CD4-positive, alpha-beta T cell (primary cell): ENCODE measurements at places on chromosomes 7 and 10.

- no peak for DNase-seq
These were observed 7.8 kb upstream of the SEC61A2 start for GRCh38 chr10:12121673-12122072.

DNA sequence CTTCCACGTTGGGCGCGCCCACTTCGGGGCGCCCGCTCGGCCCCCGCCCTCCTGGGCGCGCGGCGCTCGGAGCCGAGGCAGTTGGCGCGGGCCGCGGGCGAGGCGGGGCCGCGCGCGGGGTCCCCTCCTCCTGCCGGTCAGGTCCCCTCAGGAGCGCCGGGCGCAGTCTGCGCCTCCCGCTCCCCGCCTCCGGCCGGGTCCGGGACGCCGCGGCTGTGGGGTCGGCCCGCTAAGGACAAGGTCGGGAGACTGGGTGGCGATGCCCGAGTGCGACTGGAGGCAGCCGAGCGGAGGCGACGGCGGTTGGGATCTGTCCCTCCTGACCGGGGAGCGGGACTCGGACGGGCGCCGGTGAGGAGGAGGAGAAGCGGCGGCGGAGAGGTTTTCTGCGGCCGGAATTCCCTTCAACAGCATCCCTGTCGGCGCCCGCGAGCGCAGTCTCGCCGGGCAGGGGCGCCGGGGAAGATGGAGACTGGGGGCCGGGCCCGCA, at the start of gene ATRNL1:
TSS of gene ATRNL1 (plus strand) at position 80 of the 490 bp plus-strand sequence. CDS start at position 466, 386 bp downstream.
- DNase-seq = no peak

DNA sequence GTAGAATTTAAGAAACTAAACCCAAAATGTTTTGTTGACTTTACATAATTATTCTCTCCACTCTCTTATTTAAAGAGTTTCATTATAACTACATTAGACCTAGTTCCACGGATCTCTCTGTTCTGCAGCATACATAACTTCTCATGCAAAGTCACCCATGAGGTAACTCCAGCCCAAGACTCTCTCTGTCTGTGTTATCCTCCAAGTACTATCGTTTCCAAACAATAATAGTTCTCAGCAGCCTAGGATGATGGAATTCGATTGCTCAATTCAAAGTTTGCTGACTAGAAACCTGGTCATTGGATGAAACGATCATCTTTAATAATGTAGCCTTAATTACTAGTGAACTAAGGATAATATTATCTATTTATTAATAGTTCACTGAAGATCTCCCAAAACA, 203.1 kb upstream of the PTN start:
- no peak for DNase-seq

DNA sequence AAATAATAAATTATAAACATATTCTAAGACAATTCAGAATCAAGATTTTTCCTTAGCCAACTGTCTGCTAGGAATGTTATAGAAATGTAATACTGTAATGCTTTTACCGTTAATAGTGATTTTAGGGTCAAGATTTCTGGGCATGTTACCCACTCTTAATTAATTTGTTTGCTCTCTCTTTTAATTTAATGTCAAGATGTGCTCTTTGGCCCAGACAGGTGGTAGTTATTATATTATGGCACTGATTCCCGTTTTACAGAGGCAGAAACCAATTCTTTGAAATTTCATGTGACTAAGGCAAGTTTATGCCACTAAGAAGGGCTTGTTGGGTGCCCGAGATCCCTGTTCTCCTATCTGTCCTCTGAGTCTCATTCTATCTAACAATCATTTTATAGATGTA, 959 bp upstream of the FAM107B start:
- DNase-seq = no peak

- no peak for DNase-seq
These were observed 208.5 kb downstream of the RNLS start for GRCh38 chr10:88374392-88375175.

- DNase-seq = no peak
These were observed 68.0 kb upstream of the CDCA7L start for GRCh38 chr7:22013711-22014110.

DNA sequence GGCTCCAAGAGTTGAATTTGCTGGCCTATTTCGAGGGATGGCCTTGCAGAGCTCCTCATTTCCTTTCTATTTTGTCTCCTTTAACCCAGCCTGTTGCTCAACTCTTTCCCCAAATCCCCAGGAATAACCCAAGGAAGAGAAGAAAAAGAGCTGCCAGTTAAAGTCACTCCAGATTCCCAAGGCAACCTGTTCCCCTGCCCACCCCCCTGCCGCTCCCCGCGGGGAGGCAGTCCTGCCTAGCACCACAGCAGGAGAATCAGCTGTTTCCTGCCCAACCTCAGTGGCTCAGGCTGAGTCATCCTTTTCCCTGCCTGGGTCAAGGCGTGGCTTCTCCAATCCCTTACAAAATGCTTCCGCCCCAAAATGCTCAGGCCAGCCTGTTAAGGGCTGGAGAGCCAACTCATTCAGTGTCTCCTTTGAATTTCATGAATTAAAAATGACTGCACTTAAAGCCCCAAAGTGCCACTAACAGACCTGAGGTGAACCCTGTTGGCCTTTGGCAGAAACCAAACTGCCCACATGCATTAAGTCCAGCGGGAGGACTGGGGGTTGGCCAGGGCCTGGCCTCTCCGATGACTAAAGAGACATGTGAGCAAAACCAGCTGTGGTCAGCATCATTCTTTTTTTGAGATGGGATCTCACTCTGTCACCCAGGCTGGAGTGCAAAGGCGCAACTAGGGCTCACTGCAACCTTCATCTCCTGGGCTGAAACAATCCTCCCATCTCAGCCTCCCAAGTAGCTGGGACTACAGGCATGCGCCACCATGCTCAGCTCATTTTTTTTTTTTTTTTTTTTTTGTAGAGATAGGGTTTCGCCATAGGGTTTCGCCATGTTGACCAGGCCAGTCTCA, 83.2 kb upstream of the KIF5B start:
- DNase-seq = no peak

DNA sequence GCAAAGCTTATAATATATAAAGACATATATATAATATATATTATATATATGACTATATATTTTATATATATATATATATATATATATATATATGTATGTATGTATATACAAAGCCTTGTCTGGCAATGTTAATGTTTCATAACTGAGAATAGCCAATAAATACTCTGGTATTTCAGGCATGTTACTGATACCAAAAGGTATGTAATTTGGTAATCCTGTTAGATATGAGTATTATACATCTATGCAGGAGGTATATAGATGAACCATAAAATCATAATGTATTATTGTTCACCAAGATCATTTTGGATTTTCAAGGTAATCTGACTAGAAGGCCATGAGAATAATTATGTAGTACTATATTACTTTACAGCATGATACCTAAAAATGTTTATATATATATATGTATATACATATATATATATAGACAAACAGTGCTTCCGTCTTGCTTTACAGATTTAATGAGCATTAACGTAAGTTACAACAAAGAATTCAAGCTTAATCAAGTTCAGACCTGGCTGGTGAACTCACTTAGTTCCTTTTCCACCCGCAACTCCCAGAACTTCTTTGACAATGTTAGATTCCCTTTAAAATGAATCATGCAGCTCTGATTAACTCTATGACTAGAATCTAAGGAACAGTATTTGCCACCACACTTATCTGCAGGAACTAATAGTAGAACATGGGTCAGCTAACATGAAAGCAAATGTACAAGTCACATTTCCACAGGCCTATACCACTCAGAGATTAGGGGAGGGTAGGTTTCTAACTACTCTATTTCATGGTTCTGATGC, 82.7 kb downstream of the SLC25A13 start:
- DNase-seq = no peak

GRCh38 chr7:148535217-148535616, 55.3 kb upstream of the C7orf33 start:
- peak; percentile 2 for DNase-seq

GRCh38 chr10:109993551-109994330, 14.0 kb upstream of the ADD3 start:
- DNase-seq = no peak

DNA sequence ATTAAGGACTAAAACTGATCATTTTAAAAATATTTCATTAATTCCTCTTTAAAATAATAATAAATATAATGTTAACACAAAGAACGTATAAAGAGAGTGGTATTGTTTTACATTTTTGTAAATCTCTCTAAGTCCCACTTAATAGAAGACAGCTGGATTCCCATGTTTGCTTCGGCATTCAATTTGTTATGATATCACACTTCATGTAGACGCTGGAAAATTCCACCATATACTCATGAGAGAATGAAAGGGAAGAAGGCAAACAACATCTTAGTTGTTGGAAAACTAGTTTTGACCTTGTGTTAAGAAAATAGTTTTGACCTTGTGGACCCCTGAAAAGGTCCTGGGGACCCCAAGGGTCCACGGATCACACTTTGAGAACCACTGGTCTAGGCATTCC, 85.3 kb upstream of the MGMT start:
- DNase-seq = no peak

DNA sequence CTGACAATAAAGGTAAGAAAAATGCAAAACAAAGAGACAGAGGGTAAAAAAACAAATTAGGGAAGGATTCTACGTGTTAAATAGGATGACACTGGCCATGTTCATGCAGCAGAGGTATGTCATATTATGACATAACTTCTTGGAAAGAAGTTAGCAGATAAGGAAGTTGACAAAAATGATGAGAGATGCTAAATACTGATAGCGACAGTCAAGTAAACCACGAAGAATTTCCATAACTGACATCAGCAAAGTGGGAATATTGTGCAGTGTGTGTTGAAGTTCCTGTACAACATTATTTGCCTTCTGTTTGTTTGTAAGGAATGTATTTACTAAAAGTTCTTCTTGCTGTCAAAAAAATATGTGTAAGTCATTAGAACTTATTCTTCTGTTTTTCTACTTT, 29.5 kb downstream of the MDH2 start:
- no peak for DNase-seq

DNA sequence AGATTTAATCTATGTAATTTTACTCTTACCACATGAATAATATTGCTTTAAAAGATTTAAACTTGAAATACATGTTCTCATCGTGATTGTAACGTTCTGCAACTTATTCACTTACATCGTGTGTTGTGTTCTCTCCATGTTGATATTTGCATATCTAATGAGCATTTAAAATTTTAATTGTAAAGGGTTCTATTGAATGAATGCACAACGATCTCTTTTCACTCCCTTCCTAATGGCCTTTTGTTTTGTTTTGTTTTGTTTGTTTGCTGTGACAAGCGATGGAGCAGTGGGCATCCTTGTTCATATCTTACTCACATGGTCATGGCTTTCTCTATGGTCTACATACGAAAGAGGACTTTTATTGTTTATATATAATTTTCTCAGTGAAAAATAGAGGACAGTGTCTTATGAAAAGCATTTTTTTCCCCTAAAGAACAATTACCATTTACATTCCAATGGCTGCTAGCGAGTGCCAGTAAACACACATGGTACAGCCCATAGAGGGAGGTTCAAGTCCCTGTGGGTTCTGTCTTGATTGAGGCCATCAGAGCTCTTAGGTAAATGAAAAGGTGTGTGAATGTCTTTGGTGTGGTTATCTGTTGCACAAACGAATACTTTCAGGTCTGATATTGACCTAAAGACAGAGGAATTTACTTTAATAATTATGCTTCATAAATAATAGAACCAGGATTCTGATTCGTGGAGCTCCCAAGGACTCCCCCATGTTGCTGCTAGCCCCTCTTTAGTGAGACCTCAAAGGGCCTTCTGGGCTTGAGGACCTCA, 32.4 kb downstream of the BTBD16 start:
- DNase-seq = no peak

DNA sequence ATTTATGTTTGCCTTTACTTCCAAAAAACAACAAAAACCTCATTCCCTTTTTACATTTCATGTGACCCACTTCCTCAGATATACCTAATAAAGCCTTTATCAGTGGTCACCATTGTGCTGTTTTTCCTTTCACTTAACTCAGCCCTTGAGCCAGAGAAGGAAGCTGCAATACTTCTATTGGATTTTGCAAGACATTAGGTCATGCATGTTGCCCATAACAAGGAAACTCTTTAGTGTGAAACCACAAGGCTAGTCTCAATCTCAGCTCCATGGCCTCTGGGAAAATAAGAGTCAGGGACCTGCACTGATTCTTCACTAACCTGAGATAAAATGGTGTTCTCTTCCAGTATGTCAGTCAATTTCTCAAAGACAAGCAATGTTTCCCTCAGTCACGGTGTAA, 27.8 kb downstream of the STEAP4 start:
- DNase-seq = no peak

- DNase-seq = no peak
These were observed 280.5 kb downstream of the POM121L12 start for GRCh38 chr7:53315981-53316380.
